ENCODE measurements at places on chromosomes 2 and 18. TPM values are rescaled to one million over a fixed set of nuclear protein-coding genes. Genes with fewer than 3 reads are reported as not detected.
A peak's percentile ranks its signal among the peaks of the same experiment; 100 is the strongest.

- no peak for DNase-seq
Measured at GRCh38 chr18:11541179-11541578, 68.2 kb upstream of the SLC35G4 start.

- DNase-seq: no peak
Measured at GRCh38 chr2:173239644-173240043, 115.0 kb upstream of the CDCA7 start.

DNA sequence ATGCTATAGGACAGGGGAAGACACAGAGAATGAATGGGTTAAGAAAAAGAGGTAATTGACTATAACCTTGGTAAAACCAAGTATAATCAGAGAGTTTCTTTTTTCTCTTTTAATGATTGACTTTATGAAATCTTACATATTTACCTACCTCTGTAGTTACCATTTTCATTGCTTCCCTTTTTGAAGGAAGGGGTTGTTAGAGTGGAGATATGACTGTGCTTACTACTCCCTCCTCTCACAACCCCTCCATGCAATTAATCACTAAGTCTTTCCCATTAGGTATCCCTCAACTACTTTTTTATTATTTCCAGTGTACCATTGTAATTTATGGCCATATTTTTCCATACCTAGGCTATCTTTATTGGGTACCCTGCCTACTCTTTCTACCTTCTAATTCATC, 71.4 kb downstream of the WDR7 start:
- no peak for DNase-seq

DNA sequence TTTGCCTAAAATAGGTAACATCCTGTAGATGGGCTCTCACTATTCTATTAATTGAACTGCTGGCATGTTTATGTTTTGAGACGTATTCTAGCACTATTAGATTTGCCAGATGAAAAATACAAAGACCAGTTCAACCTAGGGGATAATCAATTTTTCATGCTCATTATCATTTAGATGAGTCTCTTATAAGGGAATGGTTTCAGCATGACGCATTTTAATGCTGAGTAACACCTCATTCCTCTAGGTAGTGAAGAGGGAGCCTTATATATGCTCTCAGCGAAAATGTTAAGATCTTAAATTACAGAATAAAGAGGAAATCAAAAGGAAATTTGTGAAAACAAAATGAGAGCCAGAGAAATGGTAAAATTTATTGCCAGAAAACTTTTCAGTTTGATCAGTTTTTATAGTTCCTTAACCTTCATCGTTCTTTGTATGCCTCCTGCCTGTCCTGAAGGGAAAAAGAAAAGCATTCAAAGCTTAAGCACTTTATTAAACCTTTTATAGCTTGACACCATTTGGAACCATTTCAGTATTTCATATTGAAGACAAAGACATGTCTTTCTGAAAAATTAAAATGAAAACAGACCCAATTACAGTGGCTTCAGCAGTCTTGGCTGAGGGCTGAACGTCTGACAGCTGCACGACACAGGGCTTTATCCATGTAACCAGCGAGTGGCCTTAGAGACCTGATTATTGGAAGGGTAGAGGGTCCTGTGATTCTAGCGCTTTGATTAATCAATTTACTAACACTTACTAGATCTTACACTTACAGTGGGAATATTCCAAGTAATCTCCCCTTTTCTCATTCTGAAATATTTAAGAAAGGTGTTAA, 112.8 kb downstream of the ADCYAP1 start:
- DNase-seq: no peak

DNA sequence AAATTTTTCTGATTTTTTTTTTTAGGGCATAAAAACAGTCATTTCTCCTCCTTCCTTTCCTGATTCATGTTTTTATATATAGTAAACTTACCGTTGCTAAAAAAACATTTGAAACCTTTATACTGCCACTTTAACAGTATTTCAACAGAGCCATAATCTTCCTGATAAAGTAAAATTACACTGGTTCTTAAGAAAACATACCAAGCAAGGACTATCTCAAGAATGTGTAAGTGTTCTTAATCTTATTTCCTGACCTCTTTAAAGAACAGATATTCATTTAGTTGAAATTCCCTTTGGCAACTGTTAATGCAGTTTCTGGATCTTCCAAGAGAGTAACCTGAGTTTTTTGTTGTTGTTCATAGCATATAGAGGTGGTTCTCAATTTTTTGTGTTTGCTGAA, 26.6 kb upstream of the COLEC12 start:
- no peak for DNase-seq

- DNase-seq: peak; percentile 46
Measured at GRCh38 chr2:226792155-226792881, 7.3 kb downstream of the IRS1 start.

DNA sequence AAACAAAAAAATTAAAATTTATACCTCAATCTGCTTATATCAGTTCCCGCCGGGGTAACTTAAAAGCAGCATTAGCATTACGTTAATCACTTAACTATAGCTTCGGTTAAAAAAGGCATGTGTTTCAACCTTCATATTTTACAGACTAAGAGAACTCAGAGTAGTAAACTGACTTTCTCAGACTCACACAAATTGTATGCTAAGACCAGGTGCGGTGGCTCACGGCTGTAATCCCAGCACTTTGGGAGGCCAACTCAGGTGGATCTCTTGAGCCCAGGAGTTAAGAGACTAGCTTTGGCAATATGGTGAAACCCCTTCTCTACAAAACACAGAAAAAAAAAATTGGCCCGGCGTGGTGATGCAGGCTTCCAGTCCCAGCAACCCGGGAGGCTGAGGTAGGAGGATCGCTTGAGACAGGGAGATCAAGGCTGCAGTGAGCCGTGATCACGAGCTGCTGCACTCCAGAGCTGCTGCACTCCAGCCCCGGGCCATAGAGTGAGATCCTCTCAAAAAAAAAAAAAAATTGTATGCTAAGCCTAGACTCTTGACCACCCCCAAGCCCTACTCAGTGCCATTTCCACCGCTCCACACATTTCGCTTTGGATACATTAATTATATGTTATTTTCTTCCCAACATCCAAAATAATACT, 2.4 kb downstream of the HNRNPLL start:
- peak; percentile 83 for DNase-seq

DNA sequence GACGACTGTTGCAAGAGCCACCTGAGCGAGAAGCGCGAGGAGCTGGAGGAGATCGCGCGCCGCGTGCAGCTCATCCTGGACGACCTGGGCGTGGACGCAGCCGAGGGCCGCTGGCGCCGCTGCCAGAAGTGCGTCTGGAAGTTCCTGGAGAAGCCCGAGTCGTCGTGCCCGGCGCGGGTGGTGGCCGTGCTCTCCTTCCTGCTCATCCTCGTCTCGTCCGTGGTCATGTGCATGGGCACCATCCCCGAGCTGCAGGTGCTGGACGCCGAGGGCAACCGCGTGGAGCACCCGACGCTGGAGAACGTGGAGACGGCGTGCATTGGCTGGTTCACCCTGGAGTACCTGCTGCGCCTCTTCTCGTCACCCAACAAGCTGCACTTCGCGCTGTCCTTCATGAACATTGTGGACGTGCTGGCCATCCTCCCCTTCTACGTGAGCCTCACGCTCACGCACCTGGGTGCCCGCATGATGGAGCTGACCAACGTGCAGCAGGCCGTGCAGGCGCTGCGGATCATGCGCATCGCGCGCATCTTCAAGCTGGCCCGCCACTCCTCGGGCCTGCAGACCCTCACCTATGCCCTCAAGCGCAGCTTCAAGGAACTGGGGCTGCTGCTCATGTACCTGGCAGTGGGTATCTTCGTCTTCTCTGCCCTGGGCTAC, 1.2 kb downstream of the KCNF1 start:
- DNase-seq: no peak

DNA sequence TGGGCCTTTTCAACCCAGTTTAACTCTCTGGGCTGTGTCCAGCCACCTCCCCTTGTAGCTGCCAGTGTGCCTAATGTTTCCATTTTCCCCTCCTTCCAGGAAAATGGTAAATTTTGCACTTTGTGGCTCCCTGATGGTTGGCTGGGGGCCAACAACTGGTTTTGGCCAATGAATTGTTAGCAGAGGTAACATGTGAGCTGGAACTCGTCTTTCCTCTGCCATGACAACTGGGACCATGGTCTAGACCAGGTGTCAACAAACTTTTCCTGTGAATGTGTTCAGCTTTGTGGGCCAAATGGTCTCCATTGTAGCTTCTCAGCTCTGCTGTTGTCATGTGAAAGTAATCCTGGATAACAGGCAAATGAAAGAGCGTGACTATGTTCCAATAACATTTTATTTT, 87.2 kb downstream of the DDX1 start:
- no peak for DNase-seq

GRCh38 chr18:21759836-21760235, 19.2 kb downstream of the MIB1 start:
- no peak for DNase-seq

DNA sequence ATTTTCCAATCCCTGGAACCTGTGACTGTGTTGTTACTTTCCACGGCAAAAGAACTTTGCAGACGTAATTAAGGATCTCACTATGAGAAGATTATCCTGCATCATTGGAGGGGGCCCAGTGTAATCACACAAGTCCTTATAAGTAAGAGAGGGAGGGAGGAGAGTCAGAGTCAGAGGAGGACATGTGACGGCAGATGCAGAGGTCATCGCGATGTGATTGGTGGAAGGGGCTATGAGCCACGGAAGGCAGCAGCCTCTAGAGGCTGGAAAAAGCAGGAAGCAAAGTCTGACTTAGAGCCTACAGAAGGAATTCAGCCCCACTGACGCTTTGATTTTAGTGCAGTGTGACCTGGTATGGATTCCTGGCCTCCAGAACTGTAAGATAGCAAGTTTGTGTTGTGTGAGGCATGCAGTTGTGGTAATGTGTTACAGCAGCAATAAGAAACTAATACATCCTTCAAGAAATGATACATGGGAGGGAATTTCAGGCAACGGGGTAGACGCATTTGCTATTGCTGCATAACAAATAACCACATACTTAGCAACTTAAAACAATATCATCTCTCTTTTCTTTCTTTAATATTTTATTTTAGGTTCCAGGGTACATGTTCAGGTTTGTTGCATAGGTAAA, 112.7 kb upstream of the SERPINE2 start:
- DNase-seq: no peak

- DNase-seq: no peak
Measured at GRCh38 chr2:150259746-150260145, 227.7 kb downstream of the RND3 start.

DNA sequence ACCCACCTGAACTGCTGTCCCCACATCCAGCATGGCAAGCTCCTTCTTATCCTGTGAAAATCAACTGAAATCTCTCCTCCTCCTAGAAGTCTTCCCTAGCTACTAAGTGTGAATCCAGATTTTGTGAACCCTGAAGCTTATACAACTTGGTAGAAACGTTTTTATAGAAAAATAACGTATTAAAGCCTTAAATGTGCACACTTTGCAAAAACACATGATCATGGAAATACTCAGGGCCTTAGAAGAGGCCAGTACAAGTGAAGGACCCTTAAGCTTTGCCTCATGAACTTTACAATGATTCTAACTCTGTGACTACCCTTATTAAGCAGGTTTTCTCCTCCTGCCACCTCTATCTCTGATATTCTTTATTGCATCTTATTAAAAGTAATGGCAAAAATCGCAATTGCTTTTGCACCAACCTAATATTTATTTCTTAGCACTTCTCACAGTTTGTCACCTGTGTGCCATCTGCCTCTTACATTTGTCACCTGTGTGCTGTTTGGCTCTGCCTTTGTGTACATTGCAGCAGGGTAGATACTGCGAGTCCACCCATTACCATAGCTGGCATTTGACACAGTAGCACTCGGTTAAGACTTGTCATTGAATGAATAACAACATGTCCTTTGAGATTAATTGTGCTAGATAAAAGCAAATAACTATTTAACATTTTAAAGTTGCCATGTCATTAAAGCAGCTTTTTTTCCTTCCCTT, 42.2 kb downstream of the FRZB start:
- DNase-seq: no peak

DNA sequence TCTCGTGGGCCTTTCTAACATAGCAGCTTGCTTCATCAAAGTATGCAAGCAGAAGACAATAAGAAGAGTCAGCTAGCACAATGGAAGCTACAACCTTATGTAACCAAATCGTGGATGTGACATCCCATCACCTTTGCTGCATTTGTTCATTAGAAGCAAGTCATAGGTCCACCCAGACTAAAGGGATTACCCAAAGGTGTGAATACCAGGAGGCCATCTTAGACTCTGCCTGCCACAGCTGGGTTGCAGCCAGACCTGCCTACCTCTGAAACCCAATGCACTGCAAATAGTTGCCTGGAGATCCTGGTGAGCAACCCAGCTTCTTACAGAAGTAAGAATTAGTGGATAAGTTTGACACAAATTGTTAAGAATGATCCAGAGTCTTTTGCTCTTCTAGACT, 10.6 kb downstream of the SLC1A4 start:
- no peak for DNase-seq

- DNase-seq: no peak
Measured at GRCh38 chr18:64785686-64786085, 636.8 kb upstream of the LINC00305 start.

DNA sequence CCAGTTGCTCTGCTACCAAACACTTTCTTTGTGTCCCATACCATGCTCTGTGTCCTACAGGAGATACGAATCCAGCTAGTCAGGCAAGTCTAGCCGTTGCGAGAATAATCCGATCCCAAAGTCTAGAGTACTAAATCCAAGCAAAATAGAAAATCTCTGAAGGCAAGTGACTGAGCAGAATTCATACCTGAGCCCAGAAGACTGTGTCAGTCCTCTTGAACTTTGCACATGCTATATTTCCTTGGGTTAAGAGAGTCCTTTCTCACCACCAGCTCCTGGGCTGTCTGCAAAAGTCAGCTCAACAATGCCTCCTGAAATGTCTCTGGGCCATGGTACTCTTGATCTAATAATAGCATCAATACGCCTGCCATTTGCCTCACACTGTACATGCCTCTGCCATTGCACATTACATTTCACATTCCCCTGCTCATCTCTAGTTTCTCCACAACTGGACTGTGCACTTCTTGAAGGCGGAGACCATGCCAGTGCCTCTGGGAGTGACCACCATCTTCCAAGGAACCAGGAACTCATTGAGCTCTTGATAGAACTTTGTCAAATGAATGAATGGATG, 265.8 kb upstream of the ID2 start:
- no peak for DNase-seq

DNA sequence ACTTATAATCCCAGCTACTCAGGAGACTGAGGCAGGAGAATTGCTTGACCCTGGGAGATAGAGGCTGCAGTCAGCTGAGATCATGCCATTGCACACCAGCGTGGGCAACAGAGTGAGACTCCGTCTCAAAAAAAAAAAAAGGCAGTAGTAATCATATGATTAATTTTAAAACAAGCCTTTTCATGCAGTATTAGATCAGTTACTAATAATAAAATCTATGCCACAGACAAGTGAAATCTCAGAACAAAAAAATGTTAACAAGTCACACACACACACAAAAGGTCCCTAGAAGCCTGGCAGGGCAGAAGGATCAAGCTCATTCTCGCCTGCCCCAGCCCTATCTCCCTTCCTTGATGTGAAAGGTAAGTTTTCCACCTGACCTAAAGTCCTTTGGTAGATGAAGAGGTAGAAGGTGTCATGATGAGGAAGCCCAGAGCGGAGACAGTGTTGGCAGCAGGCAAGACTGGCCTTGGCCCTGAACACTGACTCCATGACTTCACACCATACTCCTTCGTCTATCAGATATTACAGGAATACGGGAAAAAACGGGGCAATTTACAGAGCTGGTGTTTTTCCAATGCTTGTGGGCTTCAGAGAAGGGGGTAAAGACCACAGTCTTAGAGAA, 10.6 kb downstream of the KDSR start:
- no peak for DNase-seq

GRCh38 chr2:102141970-102142828, at the start of gene IL1R1:
Gene IL1R1 (plus strand): TSS chr2:102142746. CDS start chr2:102157725, 14,979 bp downstream.
- no peak for DNase-seq

Gene TBR1
- total RNA-seq: 0.15 TPM

Gene CYP26B1
- total RNA-seq: not detected

Gene RNF152
- 0.07 TPM for total RNA-seq

Gene ACVR1C
- not detected for total RNA-seq

Gene TMEM247
- not detected for total RNA-seq

Gene RBMS1
- not detected for total RNA-seq

Gene EPB41L3
- not detected for total RNA-seq

Data from Karpas-422 (cell line).